Fibroblast of lung (primary cell): ENCODE measurements at places on chromosomes 1 and 21.

DNA sequence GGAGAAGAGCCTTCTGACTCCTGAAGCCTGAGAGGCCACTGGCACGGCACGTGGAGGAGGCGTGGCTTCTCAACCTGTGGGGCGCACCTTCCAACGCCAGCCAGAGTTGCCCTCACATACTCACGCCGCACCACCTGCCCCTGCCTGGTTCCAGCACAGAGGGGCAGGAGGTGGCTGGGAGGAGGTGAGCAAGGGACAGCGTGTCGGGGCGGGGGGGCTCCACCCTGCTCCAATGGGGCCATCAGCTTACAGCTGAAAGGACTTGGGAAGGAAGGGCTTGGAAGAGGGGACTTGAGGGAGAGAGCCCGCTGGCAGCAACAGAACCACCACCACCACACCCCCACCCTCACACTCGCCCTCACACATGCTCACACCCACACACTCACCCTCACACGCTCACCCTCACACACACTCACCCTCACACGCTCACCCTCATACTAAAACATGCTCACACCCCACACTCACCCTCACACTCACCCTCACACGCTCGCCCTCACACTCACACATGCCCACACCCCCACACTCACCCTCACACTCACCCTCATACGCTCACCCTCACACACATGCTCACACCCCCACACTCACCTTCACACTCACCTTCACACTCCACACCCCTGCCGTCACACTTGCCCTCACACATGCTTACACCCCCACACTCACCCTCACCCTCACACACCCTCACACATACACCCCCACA is 41.6 kb upstream of the EDN2 start:
- no peak for DNase-seq

- DNase-seq: no peak
Observed at GRCh38 chr1:153404768-153405167, 11.6 kb upstream of the S100A7A start.

GRCh38 chr1:157691285-157691920 is 9.2 kb downstream of the FCRL3 start:
- peak; percentile 4 for DNase-seq

GRCh38 chr1:156165083-156165482 is 11.7 kb downstream of the SEMA4A start:
- DNase-seq: no peak

DNA sequence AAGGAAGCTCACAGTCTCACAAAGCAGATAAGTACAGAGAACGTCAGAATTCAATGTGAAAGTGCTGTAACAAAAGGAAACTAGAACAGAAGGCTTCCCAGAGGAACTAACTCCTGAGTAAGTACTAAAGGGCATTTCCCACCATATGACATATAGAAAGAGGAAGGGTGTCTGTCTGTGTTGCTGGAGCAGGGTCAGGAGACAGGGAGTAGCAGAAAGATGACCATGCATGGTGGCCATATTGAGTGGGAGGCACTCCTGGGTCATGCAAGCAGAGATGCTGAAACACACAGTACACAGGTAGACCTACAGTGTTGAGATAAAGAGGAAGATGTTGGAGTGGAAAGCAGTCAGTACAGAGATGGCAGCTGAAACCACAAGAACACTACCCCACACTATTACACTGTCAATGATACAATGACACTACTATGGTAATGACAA is 47.3 kb downstream of the SLC25A24 start:
- DNase-seq: no peak
